ENCODE measurements at places on chromosomes 16 and 17.
A peak's percentile ranks its signal among the peaks of the same experiment; 100 is the strongest.

DNA sequence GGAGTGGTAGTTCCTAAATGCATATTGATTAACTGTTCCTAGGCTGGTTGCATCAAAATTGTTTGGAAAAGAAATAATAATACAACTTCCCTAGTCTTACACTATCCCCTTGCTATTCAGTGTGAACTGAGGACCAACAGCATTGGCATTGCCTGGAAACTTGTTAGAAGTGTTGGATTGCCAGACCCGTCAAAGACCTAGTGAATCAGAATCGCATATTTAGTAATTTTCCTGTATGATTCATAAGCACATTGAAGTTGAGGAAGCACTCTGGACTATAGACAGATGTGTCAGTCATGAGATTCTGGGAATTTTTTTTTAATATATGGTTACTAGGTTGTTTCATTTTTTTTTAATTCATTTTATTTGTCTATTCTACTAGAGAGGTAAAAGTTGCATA is 34.7 kb upstream of the KCNJ16 start:
- DNase-seq, result no peak

DNA sequence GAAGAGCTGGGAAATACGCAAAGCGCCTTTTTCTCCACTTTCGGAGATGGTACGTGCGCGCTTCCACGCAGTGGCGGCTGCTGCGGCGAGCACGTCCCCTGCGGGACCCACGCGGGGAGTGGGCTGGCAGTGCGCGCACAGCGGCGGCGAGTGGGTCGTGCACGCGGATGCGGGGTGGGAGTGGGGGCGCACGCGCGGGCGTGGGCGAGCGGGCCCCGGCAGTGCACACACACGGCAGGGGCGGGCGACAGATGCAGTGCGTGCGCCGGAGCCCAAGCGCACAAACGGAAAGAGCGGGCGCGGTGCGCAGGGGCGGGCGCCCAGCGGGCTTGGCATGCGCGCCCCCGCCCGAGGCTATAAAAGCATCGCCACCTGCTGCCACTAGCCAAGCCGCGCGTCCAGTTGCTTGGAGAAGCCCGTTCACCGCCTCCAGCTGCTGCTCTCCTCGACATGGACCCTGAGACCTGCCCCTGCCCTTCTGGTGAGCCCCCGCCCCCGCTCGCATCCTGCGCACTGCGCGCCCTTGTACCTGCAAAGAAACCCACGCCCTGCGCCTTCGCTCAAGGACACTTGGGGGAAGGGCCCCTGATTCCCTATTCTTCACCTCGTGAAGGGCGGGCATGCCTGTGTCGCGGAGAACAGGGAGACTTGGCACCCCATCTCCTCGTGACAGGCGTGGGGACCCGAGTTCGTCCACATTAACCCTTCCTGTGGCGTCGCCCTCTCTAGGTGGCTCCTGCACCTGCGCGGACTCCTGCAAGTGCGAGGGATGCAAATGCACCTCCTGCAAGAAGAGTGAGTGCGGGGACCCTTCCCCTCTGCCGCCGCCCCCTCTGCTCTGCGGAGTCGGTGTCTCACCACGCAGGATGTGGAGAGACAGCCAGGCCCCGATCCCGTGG is at the start of gene MT3:
Gene MT3, plus strand, starts transcription at position 388 of the 899 bp plus-strand sequence. Its CDS starts 63 bp downstream, at position 451.
- peak; percentile 54 for DNase-seq

DNA sequence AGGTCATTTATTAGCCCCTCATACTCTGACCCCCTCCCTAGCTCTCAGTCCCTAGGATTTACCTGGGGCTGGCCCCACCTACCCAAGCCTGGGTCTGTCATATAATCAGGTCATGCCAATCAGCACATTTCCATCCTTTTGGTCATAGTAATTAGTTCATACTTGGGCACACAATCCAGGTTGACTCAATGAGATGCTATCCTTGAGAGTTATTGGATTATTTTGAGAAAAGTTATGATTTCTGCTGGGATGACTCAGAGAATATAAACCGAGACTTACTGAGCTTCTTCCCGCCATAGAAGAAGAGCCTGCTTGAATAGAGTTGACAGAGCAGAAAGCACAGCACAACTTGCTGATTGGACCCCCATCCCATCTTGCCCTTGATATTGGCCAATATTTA is 331.5 kb downstream of the CBLN1 start:
- DNase-seq, result no peak

DNA sequence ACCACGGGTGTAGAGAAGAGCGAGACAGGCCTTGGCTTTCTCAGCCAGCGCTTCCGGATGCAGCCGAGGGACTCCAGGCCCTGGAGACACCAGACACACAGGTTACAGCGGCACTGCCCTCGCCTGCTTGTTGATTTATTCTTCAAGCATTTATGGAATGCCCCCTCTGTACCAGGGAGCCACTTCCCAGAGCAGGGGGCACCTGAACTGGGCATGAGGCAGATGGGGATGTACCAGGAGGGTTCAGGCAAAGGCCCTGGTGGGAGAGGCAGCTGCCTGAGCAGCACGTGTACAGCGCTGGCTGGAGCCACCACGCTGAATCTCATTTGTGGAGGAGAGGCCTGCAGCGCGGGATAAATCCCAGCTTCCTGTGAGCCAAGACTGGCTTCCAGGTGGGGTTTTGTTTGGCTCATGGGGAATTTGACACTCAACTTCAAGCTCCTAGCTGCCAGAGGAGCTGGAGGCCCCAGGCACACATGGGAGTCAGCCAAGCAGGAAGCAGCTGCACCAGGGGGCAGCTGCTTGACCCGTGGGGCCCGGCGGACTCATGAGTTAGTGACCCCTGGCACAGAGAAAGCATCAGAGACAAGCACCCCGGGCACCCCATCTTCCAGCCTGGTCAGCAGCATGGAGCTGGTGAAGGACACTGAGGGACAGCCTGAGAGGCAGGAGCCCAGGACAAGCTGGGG is 59.7 kb downstream of the IL21R start:
- no peak for DNase-seq

- DNase-seq, result no peak
Measured at GRCh38 chr16:18969855-18970240, 13.9 kb upstream of the TMC7 start.

DNA sequence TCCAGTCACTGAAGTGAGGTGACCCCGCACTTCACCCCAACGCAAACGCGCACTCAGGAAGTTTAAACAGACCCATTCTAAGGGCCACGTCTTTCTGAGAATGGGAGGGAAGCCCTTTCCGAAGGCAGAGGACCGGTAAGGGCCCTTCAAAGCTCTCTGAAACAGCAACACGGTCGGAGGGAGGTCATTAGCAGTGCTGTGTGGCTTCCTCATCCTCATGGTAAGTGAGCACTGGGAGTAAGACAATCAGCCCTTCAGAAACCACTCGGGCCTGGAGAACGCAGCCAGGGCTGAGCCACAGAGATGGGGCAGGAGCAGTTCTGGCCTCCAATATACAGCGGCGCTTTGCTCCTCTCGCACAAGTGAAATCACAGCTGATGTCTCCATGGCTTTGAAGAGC is 23.7 kb downstream of the SRL start:
- no peak for DNase-seq

- DNase-seq, result peak; percentile 94
Measured at GRCh38 chr17:143785-144281, 6.5 kb downstream of the SCGB1C2 start.

DNA sequence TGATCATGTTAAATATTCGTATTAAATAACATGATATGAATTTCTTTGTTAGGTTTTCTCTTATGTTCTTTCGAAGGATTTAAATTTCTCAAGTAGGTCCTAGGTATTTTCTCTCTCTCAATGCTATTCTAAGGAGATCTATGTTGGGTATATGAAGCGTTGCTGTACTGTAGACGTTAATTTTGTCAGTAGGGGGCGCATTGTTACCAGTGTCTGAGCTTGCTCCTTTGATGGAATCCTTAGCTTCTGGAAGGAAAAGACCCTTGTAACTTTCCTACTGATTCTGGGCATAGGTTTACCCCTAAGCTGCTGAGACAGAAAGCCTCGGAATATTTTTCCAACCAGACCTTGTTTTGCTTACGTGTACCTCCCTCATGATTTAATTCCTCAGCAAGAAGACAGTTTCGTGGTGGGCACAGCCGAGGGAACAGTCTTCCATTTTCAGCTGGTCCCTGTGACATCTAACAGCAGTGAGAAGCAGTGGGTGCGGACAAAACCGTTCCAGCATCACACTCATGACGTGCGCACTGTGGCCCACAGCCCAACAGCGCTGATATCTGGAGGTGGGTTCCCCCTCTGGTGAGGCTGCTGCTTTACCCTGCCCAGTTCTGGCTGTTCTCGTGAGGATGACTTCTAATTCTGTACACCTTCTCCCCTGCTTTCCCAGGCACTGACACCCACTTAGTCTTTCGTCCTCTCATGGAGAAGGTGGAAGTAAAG is 17.9 kb downstream of the UTP4 start:
- peak; percentile 50 for DNase-seq

DNA sequence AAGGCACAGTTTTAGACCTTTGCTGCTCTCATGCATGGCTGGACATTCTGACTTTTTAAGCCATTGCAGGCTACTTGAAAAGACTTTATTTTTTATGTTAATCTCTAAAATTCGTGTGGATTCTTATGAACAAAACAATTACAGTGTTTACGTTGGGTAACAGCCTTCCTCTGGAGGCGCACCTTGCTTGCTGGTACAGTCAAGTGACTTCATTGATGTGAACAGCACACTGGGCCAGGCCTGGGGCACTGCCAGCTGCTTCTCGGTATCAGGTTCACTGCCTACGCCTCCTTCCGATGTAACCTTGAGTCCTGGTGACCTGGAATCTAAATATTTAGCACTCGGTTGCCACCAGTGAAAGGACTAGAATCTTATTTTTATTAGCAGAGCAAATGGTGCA is 27.8 kb downstream of the MARCHF10 start:
- no peak for DNase-seq
